ENCODE measurements at places on chromosomes 1 and 21.

DNA sequence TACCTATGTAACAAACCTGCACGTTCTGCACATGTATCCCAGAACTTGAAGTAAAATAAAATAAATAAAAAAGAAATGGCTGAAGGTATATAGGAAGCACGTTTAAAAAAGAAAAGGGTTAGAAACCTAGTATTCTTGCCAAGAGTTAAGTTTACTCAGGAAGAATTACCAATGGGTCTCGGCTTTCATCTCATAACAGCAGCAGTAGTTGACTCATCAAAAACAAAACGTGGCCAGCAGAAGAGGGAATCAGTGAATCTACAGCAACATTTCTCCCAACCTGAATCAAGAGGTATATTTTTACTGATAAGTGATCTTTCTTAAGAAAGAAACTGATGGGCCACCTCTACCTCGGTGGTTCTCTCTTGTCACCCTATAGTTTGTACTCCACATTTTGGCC is 340.3 kb downstream of the BRINP2 start:
- no peak for DNase-seq

- DNase-seq: no peak
These were observed 319.2 kb downstream of the NTNG1 start for GRCh38 chr1:107460035-107460434.

DNA sequence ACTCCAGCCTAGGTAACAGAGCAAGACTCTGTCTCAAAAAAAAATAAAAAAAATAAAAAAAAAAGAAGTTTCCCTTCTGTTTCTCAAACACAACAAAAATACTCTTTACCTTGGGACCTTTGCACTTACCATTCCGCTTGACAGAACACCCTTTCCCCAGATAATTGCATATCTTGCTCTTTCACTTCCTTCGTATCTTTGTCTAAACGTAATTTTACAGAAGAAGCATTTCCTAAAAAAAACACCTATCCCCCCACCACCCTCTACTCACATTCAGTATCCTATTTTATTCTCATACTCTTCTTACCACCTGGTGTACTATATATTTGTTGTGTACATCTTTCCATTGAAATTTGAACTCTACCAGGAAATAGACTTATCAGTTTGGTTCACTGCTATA is 32.7 kb downstream of the ASH1L start:
- DNase-seq: no peak

- no peak for DNase-seq
These were observed 389 bp downstream of the SEMA6C start for GRCh38 chr1:151146072-151146411.

- DNase-seq: no peak
These were observed 1234.8 kb downstream of the MRPL39 start for GRCh38 chr21:24372506-24372905.

DNA sequence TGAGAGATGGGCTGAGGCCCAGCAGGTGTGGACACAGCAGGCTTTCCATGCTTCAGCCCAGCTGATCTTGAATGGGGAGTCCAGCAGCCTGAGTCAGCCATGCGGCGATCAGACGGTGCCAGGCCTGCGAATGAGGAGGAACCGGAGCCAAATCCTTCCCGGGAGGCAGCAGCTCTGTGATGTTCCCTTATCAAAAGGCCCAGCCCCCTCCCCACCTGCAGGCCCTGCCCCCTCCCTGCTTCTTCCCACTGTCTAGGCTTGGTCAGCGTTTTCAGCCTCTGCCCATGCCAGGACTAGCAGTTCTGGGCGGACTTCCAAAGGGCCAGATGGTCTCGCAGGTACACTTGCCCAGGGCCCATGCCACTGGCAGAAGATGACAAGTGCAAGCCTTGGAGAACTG is 253.8 kb downstream of the KAZN start:
- DNase-seq: no peak

- peak; percentile 18 for DNase-seq
These were observed 52.1 kb downstream of the GPR161 start for GRCh38 chr1:168084396-168085231.

DNA sequence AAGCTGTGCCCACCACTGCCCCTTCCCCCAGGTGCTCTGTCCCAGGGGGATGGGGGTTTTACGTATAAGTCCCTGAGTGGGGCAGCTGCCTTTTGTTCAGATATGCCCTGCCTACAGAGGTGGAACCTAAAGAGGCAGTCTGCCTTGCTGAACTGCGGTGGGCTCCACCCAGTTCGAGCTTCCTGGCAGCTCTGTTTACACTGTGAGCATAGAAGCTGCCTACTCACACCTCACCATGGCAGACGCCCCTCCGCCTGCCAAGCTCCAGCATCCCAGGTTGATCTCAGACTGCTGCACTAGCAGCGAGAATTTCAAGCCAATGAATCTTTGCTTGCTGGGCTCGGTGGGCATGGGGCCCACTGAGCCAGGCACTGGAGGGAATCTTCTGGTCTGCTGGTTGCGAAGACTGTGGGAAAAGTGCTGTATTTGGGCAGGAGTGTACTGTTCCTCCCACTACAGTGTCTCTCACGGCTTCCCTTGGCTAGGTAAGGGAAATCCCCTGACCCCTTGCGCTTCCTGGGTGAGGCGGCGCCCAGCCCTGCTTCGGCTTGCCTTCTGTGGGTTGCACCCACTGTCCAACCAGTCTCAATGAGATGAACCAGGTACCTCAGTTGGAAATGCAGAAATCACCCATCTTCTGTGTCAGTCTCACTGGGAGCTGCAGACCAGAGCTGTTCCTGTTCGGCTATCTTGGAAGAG is 17.6 kb upstream of the RWDD3 start:
- no peak for DNase-seq

DNA sequence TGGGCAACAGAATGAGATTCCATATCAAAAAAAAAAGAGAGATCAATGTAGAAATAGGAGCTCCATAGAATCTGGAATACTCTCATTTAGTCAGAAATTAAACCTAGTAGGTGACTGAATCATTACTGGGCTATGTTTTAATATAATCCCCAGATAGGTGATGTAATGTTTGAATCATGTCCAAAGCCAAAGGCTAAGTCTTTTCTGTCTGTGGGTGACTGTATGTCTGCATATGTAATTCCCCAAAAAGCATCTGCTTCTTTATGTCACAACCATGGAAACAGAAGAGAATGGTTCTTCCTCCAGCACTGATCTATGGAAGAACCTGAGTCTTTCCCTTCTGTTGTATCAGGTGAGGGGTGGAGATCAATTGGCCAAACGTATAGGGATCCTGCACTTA is 5.8 kb downstream of the LAMC2 start:
- DNase-seq: no peak

DNA sequence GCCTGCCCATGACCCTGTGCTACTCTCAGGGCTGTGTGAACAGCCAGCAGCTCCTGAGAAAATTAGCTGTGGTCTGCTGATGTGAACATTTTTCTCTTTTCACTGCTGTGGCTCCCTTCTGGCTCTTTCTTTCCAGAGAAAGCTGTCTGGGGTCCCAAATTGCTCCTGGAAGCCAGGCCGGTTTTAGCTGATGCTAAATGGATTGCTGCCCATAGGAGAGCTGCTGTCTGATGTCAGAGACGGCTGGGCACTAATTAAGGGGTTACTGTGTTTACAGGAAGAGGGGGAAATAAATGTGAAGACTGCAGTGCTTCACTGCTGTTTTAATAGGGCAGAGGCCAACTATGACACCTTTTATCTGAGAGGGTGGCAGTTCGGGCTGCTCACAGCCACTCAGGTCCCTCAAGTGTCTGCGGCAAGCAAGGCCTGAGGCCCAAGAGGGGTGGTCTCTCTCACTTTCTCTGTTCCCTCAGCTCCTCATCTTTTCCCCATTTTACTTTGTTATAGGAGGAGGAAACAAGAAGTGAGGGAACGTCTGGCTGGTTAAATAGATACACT is 106.0 kb upstream of the GNG12 start:
- no peak for DNase-seq

DNA sequence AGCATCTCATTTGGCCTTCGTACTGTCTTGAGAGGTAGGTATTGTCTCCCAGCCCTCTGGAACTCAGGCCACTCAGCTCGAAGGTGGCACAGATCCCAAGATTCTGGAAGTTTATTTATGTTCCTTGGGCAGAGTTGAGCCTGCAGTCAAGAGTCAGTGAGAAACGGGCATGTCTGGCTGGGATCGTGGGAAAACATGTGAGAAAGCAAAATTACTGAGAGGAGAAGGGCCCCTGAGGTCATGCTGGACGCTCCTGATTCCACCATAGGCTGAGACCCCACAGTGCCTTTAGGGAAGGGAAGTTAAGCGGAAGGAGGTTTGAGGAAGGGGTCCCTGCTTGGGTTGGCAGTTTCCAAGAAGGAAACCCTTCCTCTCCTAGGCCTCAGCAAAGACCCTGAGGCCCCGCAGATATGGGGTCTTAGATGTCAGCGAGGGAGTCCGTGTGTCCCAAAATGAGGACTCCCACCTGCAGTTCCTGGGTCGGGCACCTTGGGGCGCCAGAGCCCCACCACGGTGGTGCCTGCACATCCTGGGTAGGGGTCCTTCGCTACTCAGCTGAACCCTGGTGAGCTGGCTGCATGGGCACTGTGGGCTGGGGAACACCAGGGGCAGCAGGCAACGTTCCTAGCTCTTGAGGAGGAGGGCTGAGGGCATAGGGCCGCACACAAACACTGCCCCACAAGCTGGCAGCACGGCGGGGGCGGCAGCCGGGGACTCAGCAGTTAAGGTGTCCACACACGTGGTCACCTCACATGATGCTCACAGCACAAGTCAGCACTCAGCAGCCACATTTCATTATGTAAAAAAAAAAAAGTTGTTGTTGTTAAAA is 12.3 kb upstream of the SEMA4A start:
- DNase-seq: no peak

DNA sequence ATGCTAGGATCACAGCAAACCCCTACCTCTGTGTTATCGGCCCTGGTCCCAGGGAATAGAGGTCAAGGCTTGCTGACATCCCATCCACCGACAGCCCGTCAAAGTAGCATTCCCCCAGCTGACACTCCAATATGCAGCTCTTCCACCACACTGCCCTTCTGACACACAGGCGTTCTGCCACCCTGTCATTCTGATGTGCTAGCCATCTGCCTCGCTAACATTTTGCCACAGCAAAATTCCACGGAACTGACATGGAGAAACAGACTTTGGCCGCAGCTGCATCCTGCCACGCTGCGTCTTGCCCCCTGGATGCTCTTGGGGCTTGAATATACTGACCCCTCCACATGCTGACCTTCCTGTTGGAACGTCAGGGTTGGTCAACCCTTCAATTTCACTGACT is 163.2 kb upstream of the CSF3R start:
- DNase-seq: no peak

DNA sequence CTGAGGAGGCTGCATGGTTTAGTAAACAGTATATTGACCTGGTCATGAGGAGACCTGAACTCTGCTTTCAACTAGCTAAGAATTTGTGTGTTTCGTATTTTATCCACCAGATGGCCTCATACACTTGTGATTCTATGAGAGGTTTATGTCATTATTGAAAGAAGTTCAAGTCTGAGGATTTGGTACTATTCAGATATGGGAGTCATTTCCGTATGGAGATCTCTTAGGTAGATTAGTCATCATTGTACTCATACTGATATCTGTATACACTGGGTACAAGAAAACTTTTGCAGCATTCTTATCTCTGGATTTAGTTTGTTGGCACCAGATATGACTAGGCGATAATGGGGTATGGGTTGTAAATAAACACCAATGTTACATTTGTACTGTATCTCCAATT is 26.6 kb downstream of the ATF6 start:
- peak; percentile 49 for DNase-seq

GRCh38 chr21:44006656-44007055 is 5.5 kb upstream of the TRAPPC10 start:
- no peak for DNase-seq

GRCh38 chr1:80994934-80995333 is 805.8 kb upstream of the ADGRL2 start:
- no peak for DNase-seq

DNA sequence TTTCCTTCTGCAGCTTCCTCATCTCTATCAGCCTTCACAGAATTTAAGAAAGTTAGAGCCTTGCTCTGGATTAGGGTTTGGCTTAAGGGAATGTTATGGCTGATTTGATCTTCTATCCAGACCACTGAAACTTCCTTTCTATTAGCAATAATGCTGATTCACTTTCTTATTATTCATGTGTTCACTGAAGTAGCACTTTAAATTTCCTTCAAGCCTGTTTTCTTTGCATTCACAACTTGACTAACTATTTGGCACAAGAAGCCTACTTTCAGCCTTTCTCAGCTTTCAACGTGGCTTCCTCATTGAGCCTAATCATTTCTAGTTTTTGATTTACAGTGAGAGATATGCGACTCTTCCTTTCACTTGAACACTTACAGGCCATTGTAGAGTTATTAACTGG is 528.5 kb downstream of the PLPP3 start:
- no peak for DNase-seq

GRCh38 chr1:217968085-217968484 is 317.0 kb upstream of the RRP15 start:
- DNase-seq: no peak

DNA sequence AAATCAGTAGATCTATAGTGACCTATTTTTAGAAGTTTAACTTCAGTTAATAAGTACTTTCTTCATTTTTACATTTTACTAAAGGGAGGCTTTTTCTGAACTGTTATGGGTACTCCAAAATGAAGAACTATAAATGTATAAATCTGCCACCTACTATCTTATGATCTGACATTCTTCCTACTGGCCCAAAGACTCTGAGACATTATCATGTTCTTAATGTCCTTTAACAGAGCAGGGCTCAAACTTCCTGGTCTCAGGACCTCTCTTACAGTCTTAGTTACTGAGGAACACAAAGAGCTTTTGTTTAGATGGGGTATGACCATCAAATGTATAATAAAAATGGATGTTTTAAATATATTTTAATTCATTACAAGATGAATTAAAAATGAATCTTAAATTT is 8.9 kb downstream of the TRIM33 start:
- no peak for DNase-seq

DNA sequence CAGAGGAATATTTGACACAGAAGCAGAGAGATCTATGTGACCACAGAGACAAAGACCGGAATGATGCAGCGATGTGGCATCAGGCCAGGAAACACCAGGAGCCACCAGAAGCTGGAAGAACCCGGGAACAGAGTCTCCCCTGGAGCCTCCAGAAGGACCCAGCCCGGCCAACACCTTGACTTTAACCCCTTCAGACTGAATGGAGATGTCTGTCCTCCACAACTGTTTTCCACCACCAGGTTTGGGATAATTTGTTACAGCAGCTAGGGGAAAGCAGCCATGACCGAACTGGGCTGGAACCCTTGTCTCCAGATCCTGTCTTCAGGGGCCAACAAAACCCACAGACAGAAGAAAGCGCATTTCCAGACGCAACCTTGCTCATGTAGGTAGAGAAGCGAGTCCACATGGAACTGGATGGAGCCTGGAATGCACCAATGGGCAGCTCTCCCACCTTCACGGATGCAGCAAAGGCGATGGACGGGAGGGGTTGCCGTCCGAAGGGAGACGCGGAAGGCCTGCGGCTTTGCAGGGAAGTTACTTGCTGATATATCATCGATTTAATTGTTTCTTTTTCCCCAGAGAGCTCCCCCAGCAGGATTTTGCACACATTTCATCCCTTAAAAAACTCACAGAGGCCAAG is 396.6 kb downstream of the NPHP4 start:
- no peak for DNase-seq
